ENCODE measurements at places on chromosomes 1 and 21.

- DNase-seq = no peak
Observed at GRCh38 chr1:229600229-229600628, 25.7 kb downstream of the TAF5L start.

DNA sequence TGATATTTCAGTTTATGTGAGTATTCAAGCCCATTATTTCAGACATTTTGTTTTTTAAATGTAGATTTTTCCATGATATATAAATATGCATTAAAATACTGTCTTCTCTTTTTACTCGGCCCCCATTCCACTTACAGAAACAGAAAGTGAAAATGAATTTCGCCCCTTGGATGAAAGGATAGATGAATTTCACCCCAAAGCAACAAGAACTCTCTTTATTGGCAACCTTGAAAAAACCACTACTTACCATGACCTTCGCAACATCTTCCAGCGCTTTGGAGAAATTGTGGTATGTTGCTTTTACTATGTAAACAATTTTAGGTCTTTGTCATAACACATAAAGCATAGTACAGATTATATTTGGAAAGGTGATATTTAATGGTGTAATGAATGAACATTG is 59.9 kb downstream of the ZBTB17 start:
- no peak for DNase-seq

- no peak for DNase-seq
Observed at GRCh38 chr1:59814901-59815825, at the start of gene HOOK1. HOOK1 (plus strand) TSS chr1:59814949; CDS start chr1:59815118, 169 bp downstream.

DNA sequence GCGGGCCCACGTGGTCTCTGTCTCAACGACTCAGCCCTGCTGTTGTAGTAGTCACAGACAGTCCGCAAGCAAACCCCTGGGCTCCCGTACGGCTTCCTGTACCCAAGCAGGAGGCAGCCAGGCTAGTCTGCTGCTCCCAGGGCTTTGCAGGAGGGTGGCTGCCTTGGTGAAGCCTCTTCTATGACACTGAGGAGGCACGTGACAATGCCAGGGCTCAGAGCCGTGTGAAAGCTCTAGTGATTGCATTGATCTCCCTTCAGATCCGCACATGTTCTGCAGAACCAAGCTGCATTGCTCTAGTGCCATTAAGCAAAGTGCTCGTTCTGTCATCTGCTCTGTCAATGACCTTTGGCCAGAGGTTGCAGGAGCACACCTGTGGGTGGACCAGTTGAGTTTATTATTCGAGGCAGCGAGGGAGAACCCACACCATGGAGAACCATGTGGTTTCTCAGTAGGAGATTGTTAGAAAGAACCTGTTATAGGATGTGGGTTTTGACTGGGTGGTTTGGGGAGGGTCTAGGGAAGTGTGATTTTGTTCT is 18.0 kb downstream of the UMODL1 start:
- DNase-seq = no peak

DNA sequence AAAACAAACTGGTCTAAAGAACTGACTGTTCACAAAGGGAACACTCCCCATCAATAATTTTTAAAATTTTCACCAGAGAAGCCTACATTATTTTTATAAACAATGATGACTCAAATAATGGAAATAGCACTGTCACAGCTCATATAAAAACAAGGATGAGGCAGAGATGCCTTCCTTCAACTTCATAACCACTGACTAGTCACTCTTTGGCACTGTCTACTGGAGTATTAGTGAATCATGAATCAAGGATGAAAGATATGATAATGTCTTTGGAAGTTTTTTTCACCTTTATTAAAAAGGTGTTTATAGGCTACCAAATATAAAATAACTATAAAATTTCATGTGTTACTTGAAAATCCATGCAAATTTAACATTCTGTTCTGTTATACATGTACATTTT is 316.9 kb downstream of the VAV3 start:
- DNase-seq = peak; percentile 47

DNA sequence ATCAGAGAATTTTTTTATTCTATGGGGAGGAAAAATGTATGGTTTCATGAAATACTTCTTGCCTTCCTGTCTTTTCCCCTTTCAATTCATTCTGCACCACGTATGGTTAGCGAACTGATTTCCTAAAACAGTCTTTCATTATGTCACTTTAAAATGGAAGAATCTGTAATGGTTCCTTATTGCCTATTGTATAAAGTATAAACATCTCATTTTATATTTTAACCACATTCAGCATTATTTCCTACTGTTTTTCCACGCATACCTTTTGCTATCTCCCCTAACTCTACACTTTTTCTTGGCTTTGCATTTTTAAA is 232.3 kb upstream of the B3GALT2 start:
- no peak for DNase-seq

- no peak for DNase-seq
Observed at GRCh38 chr1:201590474-201590873, 51.5 kb downstream of the NAV1 start.

DNA sequence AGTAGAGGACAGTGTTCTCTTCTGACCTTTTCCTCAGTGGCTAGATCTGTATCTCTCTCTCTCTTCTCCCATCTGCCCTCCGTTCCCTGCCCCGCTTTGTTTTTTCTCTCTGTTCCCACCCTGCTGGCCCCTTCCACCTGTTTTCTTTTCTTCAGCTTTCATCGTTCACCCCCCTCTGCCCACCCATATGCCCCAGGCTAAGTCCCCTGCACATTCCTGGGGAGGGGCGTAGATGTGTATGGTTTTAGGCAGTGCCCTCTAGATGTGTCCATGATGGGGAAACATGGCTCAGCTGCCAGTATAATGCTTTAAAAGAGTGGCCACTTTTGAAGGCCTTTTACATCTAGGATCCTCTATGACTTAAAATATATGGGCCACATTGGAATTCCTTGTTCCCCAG is 13.6 kb downstream of the S100A11 start:
- DNase-seq = no peak

DNA sequence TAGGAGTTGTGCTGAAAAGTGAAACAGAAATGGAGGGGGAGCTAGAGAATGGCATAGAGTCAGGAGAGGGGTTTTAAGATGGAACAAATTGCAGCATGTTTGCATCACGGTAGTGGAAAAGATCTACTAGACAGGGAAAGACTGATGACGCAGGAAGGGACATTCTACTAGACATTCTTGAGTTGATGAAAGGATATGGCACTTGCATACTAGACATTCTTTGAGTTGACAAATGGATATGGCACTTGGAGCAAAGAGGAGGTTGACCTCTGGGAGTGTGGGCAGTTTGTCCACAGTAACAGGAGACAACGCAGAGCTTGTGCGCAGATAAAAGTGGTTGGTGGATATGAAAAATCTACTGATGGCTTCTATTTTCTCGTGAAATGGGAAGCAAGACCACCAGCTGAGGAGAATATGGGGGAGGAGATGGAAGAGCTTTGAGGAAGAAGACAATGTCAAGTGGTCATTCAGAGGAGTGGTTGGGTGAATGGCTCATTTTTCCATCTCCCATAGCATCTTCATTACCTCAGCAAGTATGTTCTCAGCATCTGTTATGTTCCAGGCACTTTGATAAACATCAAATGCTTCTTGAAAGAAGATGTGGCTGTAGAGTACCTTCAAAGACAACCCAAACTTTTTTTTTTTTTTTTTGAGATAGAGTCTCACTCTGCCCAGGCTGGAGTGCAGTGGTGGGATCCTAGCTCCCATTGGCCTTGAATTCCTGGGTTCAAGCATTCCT is 2.4 kb upstream of the CTPS1 start:
- peak; percentile 50 for DNase-seq

GRCh38 chr1:82487778-82488177 is 687.0 kb downstream of the ADGRL2 start:
- no peak for DNase-seq

DNA sequence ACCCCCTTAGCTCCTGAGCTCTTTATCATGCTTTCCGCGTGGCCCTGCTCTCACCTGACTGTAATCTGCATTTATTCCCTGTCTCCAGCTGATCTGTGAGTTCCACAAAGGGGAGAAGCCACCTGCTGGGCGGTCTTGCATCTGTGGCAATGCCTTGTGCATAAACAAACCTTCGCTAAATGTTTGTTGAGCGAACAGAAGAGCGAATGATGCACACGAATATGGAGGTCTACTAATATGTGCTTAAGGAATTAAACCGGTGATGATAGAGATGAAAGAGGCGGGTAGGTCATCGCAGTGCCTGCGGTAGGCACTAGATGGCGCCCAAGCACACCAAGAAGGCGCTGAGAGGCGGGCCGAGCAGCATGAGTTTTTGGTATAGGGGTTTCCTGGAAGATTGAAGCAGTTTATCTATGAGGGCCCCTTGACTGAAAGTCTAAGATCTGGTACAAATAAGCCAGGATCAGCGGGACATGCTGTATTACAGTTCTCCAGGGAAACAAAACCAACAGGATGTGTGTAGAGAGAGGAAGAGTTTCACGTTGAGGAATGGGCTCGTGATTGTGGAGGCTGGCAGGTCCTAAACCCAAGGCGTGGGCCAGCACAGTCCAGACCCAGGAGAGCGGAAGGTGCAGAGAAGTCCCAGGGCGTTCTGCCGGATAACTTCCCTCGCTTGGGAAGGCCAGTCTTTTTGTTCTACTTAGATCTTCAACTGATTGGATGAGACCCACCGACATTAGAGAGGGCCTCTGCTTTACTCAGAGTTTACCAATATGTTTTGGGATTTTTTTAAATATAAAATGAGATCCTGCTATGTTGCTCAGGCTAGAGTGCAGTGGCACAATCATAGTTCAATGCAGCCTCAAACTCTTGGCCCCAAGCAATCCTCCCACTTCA is 34.7 kb downstream of the TOMM20 start:
- DNase-seq = peak; percentile 67

GRCh38 chr21:46482225-46482845 is 23.6 kb downstream of the DIP2A start:
- DNase-seq = no peak

DNA sequence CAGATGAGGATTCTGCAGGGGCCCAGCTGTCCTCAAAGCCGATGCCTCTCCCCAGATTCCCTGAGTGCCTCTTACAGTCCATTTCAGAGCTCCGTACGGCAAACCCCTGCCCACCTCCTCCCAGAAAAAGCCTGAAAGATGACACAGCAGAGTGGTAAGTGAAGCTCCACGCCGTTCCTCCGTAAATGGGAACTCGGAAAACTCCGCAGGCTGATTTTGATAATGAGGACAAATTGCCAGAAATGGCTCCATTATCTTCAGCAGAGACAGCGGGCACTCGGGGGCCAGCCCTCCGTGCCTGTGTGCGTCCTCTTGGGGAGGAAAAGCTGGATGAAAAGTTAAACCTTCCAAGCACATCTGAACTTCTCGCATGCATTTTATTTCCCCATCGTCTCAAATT is 81.1 kb downstream of the NPHP4 start:
- no peak for DNase-seq

GRCh38 chr1:193545171-193545570 is 358.8 kb upstream of the B3GALT2 start:
- no peak for DNase-seq

DNA sequence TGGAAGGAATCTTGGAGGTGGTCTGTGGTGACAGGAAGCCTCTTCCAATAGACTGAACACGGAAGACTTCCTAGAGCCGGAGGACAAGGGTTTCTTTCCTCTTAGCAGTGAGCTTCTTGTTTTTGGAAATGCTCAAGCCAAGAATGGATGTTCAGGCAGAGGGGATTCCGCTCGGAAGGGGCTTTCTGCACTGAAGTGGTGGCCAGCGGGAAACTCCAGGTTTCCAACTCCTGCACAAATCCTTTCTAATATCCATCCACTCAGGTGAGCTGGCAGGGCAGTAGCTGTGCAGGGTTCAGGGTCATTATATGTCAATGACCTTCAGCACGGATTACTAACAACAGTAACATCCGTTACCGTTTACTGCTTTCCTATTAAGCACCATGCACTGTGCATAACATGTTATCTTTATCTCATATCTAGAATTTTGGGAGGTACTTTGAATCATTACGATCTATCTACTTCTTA is 573 bp upstream of the CPT2 start:
- DNase-seq = no peak

DNA sequence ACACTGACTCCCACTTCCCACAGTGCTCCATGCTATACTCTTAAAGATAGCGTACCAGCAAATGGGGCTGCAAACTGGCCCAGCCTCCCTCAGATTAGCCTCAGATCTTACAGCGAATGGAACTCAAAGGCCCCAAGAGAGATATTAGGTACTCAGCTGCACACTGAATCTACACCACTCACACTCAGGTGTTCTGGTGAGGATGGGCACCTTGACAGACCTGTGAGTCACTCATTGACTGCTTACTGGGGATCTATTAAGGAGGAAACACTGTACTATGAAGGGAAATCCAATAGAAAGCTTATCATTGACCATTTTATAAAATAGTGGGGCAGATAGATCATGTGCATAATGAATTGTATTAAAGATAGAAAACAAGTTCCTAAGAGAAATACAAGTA is 164.3 kb upstream of the ATP1B1 start:
- DNase-seq = no peak

DNA sequence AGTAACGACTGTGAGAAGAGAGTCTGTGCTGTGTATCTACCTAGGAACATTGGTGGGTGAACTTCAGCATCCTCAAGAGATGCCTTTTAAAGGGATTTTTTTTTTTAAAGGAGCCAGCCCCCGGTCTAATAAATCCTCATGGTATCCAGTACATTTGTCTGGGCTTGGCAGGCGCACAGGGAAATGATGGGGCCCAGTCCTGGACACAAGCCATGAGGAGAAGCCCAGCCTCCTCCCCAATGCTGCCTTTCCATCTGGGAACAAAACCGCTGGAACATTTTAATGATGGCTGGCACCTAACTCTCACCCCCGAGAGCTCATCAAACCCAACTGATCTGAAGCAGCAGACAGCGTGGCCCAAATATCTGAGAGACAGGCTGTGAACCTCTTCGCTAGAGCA is 64.2 kb downstream of the ACOT7 start:
- peak; percentile 30 for DNase-seq

GRCh38 chr1:937521-937920 is 13.8 kb downstream of the SAMD11 start:
- no peak for DNase-seq

- DNase-seq = no peak
Observed at GRCh38 chr1:52235646-52236045, 93.8 kb downstream of the ZFYVE9 start.

DNA sequence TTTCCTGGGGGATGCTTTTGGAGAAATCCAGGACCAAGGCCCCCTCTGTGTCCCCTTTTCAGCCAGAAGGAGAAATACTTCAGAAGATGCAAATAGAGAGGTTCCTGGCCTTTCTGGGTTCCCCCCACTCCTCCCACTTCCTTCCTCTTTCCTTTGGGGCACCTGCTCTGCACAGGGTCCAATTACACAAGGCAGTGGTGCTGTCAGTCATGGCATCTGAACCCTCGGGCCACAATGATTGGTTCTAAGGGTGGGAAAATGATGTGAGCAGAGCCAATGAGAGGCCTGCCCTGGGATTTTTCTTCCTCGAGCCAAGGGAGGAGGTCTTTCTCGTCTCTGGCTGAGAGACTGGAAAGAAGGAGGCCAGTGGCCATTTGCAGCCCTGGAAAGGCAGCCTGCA is 282.2 kb downstream of the NPHP4 start:
- DNase-seq = no peak

GRCh38 chr21:46082713-46082962 is 15.3 kb upstream of the COL6A2 start:
- no peak for DNase-seq

GRCh38 chr1:942864-943533 is 16.1 kb downstream of the NOC2L start:
- peak; percentile 58 for DNase-seq

All from fibroblast of the aortic adventitia (primary cell).